ENCODE measurements at places on chromosomes 3 and 15.

DNA sequence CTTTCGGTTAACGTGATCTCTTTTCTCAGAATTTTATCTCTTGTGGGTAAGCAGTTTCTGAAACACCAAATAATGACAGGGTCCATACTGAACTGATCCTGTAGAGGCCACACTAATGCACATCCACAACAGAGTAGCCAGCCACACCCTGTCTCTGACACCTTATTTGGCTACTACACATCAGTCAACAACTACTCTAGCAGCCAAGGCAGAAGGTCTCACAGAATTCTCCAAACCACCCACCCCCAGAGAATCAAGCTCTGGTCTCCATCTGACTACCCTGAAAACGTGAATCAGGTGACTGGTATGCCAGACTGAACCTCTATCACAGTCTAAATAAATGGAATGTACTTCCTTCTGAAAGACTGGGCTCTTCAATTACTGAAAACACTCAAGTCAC is 38.0 kb downstream of the EDC3 start:
- DNase-seq = no peak

GRCh38 chr3:142846779-142847577 is 41.9 kb downstream of the PCOLCE2 start:
- no peak for DNase-seq

- no peak for DNase-seq
Measured at GRCh38 chr15:63090887-63091286, 30.8 kb upstream of the LACTB start.

GRCh38 chr3:62589078-62589477 is 215.7 kb upstream of the FEZF2 start:
- no peak for DNase-seq

- DNase-seq = no peak
Measured at GRCh38 chr3:135973841-135974240, 8.3 kb downstream of the PPP2R3A start.

GRCh38 chr3:196712514-196713413 is 587 bp downstream of the PIGX start:
- no peak for DNase-seq

DNA sequence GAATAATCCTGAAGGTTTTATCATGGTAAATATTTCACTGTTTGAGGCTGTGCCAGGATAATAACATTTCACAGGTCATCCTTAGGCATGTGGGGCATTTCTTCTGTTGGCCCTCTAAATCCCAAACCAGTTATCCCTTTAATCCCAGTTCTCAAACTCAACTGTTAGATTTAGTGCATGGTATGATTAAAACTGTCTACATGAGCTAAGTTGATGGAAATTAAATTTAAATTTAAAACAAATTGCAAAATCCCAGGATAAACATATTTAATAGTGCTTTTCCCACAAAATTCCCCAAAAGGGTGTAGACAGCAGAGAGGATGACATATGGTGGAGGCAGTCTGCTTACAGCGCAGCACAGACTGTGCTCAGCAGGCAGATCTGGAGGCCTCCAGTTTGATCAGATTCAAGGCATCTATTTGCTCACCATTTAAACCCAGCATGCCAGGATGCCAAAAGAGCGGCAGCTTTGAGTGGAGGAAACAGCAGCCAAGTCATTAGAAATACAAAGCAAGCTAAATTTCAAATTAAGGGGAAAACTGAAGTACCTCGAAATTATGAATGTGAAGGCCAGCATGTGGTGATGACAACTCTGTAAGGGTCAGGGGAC is 325.8 kb downstream of the KCNH8 start:
- DNase-seq = no peak

DNA sequence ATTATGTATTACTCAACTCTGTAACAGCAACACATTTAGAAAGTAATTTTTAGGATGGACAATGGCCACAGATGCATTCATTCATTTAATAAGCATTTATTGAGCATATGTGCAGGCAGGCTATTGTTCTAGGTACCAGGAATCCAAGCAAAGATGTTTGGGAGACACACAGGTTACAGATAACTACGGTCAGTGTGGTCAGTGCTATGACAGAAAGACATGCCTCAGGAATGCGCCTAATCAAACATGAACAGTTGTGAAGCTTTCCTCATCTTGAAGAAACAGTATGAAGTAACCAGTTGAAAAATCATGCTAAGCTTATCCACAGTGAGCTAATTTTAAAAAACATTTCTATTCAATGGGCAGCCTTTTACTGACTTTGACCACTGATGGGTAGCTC is 155.4 kb upstream of the CCDC54 start:
- DNase-seq = no peak

- DNase-seq = no peak
Measured at GRCh38 chr3:163721596-163721995, 1356.7 kb downstream of the SI start.

- DNase-seq = no peak
Measured at GRCh38 chr3:138344754-138345153, 3.6 kb upstream of the MRAS start.

- DNase-seq = no peak
Measured at GRCh38 chr3:45969953-45970352, 25.7 kb downstream of the FYCO1 start.

DNA sequence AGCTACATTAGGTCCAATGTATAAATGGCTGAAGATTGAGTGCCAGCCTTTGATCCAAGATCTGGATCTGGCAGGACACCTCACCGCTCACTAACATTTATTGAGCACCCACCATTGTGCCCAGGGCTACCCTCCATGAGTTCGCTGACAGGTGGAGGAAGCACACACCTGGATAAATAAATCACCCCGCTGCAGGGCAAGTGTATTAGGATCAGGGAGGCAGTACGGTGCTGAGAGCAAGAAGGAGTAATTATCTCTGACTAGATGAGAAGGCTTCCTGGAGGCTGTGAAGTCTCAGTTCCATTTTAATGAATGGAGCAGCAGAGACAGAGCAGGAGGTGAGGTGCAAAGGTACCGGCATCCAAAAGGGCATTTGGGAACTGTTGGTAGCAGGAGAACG is 104.1 kb downstream of the LIPC start:
- no peak for DNase-seq

DNA sequence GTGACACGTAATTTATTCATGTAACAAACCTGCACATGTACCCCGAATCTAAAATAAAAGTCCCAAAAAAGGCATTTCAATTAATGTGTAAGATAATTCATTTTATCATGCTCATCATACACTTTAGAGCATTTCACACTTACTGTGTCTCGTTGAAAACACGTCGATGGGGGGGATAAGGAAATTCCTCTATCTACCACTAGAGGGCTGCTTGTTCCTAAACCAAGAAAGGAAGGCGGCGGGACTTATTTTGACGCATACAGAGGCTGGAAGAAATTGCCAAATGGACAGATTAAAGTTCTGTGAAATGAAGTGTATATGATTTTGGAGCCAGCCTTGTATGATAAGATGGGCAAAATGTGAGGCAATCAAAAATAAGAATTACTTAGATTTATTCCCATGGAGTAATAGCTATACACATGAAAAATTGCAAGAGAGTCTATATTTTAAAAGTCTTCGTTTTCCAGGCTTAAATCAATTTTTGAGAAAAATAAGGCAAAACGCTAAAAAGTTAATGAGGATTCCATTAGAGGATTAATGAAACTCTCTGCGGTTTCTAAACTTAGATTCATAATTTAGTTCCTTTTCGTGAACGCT is 346.8 kb downstream of the CNTN3 start:
- DNase-seq = no peak

DNA sequence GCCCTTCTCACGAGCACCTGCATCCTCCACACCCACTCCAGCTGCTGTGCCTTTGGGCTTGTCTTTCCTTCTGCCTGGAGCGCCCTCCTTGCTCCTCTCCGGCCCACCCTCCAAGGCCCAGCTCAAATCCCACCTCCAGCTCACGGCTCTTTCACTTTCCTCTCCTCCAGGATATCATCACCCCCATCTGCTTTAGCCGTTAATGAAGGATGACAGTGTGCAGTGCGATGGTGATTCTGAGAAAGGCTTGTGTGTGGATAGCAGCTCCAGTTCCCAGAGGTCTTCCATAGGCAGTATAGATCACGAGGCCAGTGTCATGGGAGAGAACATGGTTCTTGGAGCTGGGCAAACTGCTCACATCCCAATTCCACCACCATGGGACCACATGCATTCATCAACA is 237.4 kb downstream of the TLE3 start:
- no peak for DNase-seq

GRCh38 chr3:128052595-128053351 is 536 bp downstream of the SEC61A1 start:
- DNase-seq = no peak

DNA sequence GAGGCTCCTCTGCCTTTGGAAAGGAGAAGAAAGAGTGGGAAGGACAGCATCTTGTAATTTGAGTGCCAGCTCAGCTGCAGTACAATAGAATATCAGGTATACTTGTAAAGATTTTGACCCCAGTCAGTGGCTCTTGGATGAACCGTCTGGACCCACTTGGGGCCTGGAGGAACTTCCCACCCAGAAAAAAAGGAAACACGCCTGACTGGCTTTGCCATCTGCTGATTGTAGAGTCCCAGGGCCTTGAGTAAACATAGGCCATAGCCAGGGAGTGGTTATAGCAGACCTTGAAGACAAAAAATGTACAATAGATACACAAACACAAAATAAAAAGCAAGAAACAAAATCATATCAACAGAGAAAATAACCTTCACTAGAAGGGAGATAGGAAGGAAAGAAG is 112.1 kb downstream of the GOLIM4 start:
- DNase-seq = no peak

DNA sequence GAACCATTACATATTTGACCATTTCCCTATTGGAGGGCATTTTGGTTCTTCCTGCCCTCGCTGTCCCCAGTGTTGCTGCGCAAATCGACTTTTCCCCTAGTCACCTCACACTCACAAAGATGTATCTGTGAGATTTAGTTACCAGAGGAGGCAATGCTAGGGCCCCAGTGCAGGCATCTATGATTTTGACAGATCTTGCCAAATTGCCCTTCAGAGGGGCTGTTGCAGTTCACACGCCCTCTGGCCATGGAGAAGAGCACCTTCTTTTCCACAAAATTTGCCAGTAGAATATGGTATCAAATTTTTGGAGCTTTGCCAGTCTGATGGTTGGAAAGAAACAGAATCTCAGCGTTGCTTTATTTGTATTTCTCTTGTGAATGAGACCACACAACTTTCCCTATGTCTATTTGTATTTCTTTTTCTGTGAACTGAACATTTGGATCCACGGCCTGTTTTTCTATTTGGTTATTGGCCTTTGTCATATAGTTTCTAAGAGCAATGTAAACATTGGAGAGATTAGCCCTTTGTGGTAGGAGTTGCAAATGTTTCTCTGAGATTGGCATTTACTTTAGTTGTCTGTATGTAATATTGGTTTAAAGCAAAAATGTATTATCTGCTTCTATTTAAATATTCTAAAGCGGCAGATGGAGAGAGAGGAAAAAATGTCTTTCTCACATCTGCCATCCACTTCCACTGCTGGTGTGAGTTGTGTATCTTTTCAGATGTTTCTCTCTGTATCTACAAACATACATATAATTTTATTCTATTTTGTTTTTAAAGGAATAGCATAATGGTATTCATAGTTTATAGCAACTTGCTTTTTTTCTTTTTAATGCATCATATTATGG is 66.1 kb downstream of the DNASE1L3 start:
- DNase-seq = no peak

DNA sequence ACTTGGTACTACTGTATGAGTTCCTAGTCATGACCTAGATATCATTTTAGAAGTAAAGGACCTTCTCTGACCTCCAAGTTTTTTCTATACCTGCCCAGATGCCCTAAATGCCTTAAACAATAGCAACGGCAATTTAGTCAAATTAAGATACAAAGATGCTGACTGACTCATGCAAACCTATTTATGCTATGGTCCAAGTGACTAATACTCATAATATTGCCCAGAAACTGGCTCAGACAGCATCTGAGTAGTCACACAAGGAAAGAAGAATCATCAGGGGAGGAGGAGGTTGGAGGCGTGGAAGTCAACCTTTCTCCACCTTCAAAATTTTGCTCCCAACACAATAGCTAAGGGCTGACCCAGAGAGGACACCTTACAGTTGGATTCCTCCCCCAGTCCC is 6.8 kb downstream of the FYCO1 start:
- DNase-seq = no peak

DNA sequence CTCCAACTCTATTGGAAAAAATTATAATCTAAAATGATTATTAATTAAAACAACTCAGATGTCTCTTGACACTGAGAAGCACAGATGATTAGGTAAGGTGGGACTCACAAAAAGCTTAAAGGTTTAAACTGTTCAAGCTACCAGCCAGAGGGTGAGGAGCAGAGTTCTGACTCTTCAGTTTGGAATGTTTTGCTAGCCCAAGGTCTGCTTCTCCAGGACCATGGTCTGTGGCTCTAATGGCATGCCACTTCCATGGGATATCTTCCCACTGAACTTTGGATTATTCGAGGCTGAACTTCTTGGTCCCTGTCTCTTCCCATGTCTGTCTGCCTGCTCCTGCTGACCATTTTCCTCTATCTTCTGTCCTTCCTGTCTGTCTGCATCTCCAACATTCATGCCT is 49.2 kb downstream of the CACNA2D3 start:
- no peak for DNase-seq

DNA sequence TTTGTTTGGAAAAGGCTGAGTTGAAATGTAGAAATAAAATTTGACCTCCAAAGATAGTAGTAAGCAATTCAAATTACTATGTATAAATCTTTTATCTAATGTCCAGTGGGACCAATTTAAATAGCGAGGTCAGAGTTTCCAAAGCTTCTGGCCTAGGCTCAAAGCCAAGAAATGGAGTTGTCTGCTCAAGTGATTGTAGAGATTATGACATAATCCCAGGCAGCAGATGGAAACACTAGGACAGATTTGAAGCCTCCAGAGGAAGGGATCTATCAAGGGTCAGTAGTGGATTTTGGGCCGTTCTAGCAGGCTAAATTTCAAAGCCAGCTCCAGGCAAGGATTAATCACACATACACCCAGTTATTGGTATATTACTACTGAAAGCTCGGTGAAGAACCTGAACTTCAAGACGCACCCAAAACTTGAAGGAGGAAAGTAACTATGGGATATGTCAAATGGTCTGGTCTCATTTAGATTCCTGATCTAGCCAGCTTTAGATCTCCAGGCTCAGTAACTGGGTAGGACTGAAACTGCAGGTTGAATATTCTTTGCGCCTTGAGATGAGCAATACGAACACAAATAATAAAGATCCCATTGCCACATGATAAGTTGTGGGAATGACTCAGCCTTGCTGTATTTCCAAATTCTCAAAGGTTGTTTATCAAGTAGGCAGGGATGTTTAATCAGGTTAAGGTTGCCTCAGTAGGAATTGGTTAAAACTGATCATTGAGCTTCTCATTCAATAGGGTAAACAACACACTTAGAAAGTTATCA is 30.9 kb upstream of the ARRDC4 start:
- no peak for DNase-seq

GRCh38 chr15:75203908-75204263 is 2.2 kb downstream of the C15orf39 start:
- DNase-seq = no peak

DNA sequence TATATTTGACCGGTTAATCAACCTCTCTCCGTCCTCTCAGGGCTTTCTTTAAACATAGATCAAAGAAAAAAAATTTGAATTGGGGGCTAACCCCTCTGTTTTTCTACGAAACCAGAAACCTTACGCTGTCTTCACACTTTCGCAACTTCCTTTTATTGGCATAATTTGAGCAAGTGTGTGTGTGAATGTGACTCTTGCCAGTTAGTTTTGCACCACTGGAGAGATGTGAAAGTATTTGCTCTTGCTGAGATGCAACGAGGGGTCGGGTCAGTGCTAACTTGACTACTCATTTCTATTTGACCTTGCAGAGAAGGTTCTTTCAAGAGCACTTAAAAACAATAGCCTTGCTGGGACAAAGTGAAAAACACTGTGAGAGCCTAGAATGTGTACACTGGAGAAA is 81.2 kb downstream of the FAM43A start:
- DNase-seq = no peak
